ENCODE measurements at places on chromosomes 4 and X.

- DNase-seq: no peak
These were observed 19.4 kb upstream of the SRD5A3 start for GRCh38 chr4:55326629-55327028.

DNA sequence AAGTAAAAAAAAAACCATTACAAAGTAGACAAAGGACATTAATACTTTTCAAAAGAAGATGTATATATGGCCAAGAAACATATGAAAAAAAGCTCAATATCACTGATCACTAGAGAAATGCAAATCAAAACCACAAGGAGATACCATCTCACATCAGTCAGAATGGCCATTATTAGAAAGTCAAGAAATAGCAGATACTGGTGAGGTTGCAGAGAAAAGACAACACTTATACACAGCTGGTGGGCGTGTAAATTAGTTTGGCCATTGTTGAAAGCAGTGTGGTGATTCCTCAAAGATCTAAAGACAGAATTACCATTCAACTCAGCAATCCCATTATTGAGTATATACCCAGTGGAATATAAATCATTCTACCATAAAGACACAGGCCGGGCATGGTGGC is 39.3 kb downstream of the TASL start:
- no peak for DNase-seq

DNA sequence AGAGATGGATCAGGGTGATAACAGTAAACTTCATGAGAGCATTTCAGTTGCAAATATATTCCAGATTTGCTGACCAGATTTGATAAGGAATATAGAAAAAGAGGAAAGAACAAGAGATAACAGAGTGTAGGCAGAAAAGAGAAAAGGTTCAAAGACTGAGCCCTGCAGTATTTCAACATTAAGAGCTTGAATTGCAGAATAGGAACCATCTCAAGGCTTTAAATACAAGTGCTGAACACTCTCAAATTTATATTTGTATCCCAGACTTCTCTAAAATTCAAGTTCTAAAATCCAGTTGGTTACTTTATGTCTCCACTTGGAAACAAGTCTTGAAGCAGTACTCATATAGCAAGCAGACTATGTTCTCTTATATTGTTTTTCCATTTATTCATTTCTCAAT is 9.7 kb upstream of the MYOZ2 start:
- DNase-seq: no peak

- no peak for DNase-seq
These were observed 169.9 kb downstream of the IQCM start for GRCh38 chr4:149645790-149646189.

DNA sequence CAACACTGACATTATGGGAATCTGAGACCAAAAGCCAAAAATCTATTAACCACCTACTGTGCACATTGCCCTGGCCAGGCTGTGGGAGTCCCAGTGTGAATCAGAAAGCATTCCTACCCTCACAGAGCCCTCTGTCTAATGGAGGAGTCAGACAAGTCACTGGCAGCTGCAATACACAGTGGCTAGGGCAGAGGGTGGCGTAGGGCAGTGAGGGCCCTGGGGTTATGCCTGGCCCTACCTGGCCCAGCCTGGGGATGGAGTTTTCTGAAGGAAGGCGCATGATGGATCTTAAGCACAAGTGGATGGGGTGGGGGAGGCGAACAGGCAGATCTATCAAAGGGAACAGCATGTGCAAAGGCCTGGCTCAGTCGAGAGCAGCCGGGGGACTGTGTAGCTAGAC is 10.8 kb downstream of the JAKMIP1 start:
- DNase-seq: no peak

DNA sequence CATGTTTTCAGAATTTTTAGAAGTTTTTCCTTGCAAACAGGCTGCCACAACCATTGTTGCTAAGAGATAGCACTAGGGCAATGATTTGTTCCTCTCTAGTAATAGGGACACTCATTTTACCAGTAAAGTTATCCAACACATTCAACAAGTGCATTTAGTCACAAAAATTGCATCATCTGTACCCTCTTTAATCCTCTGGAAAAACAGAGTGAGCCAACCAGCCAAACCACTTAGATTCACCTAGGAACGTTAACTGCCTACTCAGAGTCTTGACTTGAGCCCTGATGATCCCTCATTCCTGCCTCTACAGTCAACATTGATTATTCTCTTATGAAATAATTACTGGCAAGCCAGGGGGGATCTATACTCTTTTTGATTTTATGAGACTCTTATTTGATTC is 17.0 kb upstream of the ADGRA3 start:
- DNase-seq: no peak

DNA sequence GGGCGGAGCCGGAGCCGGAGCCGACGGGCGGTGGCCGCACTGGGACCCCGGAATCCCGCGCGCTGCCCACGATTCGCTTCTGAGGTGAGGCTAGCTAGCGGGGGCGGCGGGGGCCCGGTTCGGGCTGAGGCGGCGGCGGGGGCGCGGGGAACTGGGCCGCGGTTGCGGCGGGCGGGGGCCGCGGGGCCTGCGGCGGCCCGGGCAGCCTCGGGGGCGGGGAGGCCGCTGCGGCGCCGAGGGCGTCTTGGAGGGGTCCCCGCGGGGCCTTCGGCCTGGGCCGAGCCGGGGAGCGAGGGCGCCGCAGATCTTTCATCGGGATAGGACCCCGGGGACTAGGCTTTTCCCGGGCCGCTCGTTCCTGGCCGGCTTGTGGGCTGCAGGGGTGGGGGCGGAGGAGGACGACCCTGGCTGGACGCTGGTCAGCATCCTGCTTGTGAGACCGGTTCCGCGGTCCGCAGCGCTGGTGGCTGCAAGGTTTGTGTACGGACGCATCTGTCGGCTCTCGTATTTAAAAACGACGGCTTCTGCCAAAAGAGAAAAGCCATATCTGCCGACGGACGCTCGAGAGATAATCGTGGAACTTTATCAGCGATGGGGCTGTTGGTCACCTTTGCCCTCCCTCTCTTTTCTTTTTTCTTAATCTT is 419 bp downstream of the ADD1 start:
- DNase-seq: peak; percentile 53

DNA sequence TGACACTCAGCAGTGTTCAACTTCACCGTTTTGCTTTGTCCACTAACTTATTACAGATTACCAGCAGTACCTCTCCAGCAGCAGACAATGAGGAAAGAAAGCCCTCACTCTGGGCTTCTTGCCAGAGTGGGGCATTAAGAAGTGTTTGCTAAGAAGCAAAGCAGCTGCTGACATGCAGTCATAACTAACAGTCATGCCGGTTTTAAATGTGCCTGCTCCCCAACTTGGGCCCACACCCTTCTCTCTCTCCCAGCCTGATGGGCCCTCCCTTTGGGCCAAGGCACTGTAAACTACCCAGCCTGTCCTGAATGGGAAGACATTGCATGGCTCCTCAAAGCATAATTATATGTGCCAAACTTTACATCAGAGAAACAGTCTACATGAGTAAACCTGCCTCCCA is 54.6 kb upstream of the HHIP start:
- DNase-seq: no peak

GRCh38 chr4:48778431-48779094 is 1.5 kb downstream of the FRYL start:
- DNase-seq: peak; percentile 14

DNA sequence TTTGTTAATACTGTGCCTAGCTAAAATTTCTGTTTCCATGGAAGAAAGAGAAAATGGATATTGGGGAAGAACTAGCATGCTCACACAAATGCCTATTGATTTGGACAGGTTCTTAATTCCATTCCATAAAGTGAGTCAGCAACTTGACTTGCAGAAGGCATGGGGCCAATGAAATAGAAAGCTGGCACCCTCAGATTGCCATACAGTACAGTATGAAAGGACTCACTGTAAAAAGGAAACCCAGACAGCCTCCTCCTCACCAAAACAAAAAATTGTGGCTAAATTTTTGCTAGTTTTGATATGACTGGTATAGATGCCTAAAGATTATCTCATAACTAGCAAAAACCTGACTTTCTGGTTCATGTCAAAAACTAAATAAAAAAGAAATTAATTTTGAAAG is 11.2 kb upstream of the TAB3 start:
- DNase-seq: no peak

DNA sequence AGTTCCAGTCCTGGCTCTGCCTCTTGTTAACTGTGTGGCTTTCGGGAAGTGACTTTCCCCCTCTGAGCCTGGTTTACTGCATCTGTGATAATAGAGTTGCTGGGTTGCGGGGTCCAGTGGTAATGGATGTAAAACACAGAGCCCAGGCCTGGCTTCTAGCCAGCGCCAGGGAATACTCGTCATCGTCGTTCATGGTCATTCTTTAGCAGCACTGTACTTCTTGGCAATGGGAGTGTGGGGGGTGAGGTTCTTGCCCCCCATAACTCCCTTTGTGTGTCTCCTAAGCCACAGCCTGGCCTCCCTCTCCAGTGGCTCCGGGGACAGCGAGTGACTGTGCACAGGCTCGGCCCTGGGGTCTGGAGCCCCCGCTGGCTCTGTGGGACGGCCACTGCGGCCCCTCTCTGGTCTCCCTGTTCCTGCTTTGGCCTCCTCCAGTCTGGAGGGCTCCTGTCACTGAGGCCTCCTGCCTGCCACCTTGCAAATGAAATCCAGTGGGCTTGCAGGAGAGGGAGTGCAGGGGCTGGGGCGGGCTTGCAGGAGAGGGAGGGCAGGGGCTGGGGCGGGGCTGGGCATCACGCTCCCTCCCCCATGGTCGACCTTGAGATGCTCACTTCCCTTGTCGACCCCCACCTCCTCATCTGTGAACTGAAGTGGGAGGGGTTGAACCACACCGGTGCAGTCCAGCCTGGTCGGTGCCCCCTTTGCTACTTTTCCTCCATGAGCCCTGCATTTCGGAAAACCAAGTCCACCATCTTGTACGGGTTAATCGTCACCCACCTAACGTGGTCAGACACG is 13.2 kb downstream of the PSAPL1 start:
- DNase-seq: no peak

DNA sequence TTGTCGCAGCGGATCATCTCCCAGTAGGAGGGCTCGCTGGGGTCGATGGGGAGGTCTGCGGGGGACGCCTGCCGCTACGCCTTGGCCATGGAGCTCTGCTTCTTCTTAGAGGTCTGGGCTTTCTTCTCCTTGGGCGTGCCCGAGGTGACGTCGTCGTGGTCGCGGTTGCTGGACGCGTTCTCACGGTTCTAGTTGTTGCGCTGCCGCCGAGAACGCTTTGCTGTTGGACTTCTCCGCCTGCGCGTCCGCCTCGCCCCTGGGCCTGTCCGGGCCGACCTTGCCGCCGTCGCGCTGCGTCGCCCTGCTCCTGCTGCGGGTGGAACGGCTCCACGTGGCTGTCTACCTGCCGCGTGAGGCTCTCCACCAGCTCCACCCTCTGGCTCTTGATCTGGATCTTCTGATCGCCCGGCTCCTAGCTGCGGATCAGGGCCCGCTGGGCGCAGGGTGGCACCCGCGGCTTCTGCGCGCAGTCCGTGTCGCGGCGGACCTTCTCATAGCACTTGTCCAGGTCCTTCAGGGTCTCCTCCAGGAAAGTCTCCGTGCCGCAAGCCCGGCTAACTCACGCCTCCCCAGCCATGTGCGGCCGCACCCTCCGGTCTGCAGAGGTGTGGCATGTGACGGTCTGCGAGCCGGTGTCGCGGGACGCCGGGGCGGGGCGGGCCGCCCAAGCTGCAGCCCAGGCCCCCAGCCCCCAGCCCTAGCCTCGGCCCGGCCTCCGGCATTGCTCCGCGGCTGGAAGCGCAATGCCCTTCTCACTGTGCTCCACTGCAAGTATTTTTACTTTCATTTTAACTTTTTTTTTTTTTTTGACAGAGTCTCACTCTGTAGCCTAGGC is 40.5 kb upstream of the OGT start:
- peak; percentile 63 for DNase-seq

DNA sequence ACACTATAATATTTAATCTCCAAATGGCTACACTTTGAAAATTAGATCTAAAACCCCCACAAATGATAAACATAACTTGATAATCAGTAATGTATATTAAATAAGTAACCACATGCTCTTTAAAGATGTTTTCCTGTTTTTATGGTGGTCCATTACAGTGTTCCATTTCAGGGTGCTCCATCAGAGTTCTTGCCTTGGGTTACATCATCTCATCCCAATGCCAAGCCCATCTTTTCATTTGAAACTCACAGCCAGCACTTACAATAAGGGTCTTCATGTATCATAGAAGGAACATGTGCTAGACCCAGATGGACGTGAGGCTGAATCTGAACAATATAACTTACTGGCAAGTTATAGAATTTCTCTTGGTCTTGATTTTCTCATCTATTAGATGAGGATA is 10.5 kb upstream of the PAQR3 start:
- DNase-seq: no peak

DNA sequence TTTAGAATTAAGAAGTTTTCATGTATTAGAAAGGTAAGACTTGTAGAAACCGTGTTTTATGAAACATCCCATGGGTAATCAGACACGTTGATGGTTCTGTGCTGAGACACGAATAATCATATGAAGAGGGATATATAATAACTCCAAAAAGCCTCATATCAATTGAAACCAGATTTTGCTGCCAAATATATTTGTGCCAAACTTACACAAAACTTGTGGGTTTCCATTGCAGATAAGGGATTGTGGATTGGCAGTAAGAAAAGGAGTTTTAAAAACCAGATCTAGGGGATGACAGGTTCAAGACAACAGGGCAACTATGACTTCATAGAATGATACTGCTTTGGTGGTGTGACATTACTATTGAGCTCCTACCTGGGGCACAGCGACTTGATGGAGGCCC is 616.1 kb downstream of the BCOR start:
- no peak for DNase-seq

GRCh38 chr4:185290018-185290607 is 80.7 kb downstream of the SNX25 start:
- no peak for DNase-seq

GRCh38 chr4:108117418-108118182 is 51.1 kb downstream of the LEF1 start:
- no peak for DNase-seq

DNA sequence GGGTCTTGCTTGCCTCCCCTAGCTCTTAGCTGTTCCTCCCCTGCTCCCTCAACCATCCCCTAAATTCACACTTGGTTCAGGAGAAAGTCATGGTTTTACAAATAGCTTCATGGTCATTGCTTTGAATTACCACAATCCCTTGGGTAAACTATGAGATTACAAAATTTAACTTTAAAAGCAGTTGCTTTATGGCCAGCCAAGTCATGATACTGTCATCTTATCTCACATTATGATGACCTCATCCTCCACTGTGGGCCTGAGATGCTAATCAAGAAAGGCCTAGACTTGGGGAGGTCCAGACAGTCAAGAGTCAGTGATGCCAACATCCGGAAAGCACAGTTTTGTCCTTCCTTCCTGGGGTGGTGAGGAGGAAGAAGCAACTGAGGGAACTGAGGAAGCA is 10.5 kb upstream of the FGF16 start:
- no peak for DNase-seq

GRCh38 chr4:62387808-62388207 is 1187.7 kb downstream of the ADGRL3 start:
- no peak for DNase-seq

DNA sequence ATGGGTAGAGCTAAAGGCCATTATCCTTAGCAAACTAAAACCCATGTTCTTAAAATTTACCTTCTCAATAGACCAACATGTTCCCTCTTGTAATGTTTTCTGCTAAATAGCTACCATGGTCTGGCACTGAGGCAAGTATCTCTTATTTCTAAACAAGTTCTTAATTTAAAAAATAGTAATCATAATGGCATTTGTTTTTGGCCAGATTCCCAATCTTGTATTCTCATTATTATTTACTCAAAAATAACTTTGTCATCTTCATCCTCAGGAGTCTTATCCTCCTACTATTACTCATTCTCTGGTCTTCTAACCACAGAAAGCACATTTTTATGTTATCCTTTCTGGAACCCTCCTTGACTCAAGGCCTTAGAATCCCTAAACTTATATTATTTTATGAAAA is 931.2 kb downstream of the CCSER1 start:
- DNase-seq: no peak
